HT-29 (cell line): ENCODE measurements at places on chromosomes 1 and 21. TPM values are rescaled to one million over a fixed set of nuclear protein-coding genes. Genes with fewer than 3 reads are reported as not detected.

DNA sequence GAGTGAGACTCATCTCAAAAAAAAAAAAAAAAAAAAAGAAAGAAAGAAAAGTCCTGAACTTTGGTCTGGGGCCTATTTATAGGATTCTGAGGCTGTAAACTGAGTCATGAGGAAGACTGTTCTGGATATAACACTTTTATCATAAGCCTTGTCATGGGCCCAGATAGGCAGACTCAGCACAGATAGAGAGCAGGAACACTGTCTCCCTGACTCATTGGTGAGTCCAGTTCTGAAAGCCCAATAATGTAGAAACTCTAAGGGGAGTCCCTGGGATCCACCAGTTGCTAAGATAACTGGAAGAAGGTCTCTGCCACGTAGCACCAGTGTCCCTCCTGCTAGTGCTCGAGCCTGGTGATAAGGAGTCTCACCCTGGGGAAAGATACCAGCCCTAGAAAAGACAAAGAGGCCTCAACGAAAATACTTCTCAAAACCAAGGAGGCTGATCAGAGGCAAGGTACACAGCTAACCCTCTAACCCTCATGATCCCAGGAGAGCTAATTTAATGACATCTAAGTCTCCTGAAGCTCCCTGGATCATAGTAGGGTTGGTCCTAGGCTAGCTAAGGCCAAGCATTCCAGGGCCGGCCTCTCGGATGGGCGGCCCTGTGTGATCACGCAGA lies 43.5 kb downstream of the LPAR3 start:
- DNase-seq = no peak

- DNase-seq = no peak
Observed at GRCh38 chr1:151858886-151859665, 5.6 kb upstream of the THEM5 start.

GRCh38 chr1:156816561-156817328 lies at the start of gene SH2D2A:
SH2D2A (minus strand) TSS chr1:156816848; CDS start chr1:156816708, 140 bp downstream.
- DNase-seq = no peak

Gene KMO
- not detected in 2 replicates for total RNA-seq

GRCh38 chr21:14382486-14382834 lies 486 bp downstream of the HSPA13 start:
- DNase-seq = no peak

Gene EPS8L3
- total RNA-seq = 107 and 120 TPM in 2 replicates

DNA sequence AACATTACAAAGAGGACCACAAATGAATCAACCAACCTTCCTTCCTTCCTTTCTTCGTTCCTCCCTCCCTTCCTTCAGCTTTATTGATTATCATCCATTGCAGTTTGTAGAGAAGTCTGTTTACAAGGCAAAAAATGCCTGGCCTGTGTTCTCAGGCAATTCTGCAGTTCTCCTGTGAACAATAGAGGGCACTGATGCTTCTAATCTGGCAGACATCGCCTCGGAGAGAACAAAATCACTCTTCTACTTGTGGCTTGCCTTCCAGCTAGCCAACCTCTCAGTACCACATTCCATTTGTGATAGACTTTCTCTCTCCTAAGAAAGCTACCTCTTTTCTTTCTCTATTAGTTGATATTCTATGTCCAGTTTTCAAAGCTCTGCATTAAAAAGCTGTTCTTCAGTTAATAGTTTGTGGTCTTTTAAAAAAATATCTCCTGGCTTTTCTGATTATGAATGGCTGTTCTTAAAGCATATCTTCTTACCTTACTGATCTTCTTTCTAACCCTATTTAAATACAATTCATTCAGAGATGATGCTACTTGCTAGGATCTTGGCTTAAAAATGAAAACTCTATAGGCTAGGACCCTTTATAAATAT lies 26.9 kb upstream of the ESRRG start:
- DNase-seq = peak; percentile 50

DNA sequence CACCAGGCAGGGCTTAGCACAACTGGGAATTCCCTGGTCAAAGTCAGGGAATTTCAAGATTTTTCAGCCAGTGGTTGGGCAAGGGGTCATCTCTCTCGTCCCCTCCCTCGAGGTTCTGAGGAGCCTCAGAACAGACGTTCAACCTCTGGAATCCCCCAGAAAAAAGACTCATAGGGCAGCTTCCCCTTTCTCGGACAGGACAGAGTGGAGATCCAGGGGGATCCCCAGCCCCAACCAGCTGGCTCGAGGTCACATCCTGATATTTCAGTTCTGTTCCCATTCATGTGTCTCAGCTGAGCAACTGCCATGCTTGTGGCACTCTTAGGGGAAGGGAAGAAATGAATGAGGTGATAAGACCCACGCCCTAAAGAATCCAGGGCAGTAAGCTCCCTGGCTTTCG lies 4.9 kb upstream of the LAD1 start:
- DNase-seq = no peak

- DNase-seq = no peak
Observed at GRCh38 chr1:160664573-160665051, 17.8 kb upstream of the SLAMF1 start.

Gene LCE1B
- not detected in 2 replicates for total RNA-seq

GRCh38 chr1:234281826-234282489 lies 91.3 kb upstream of the COA6 start:
- DNase-seq = no peak

Gene LCA5L
- 0.81 TPM in 1 of 2 replicates, not detected in the other for total RNA-seq

- no peak for DNase-seq
Observed at GRCh38 chr1:154463512-154463990, 38.5 kb upstream of the TDRD10 start.

Gene C1orf116
- 45.7 and 47.1 TPM in 2 replicates for total RNA-seq

DNA sequence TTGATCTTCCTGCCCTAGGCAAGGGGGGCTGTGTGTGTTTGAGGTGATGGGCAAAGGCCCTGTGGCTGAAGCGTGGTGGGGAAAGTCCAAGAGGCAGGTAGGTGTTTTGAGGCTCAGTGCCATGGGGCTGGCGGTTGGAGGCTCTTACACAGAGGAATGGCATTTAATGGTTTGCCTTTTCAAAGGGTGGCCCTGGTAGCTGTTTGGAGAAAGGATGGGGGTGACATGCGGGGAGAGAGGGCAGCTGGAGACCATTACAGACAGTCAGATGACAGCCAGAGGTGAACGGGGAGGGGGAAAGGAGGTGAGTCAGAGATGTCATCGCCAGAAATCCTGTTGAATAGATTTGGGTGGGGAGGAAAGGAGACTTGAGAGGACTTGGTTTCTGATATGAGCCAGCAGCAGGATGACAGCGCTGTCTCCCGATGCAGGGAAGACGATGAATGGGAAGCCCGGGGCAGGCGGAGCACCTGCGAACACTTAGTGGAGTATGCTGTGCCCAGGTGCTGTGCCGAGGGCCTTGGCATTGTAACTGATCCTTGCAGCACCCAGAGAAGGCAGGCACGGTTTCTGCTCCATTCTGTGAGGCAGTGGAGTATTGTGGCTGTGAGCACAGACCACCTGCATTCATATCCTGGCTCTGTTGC lies 56.3 kb downstream of the MAN1C1 start:
- DNase-seq = no peak

DNA sequence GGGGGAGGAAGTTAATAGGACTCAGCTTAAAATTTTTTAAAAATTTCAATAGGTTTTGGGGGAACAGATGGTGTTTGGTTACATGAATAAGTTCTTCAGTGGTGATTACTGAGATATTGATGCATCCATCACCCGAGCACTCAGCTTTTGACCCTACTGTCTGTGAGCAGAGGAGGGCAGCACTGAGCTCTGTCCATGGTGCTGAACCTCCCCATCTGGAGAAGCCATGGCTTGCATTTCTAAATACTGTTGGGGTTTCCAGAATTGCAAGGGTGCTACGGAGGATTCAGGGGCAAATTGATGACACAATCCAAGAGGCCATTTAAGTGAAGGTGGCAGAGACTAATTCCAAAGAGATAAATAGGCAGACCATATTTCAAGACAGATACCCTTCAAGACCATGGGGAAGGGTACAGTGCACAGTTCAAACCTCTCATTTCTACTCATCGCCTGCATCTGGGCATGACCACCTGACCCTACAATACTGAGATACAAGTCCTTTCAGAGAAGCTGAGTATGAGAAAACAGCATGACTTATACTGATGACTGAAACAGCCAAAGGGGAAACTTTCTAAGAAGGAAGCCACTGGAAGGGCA lies 17.2 kb downstream of the SYT2 start:
- DNase-seq = peak; percentile 73

DNA sequence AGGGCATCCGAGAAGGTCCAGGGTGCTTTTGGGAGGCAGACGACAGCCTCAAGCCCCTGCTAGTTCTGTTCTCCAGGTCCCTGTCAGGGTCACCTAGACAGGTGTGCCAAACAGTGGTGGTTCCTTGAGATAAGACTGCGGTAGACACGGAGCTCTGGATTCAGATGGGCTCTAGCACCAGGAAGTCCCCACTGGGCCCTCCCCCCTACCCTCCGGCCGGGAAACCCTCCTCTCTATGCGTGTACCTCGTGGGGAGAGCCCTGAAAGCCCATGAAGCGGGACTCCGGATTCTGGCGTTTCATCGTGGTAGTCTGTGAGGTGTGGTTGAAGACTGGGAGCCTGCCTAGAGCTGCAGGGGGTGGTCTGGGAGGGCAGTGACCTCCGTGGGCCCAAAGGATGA lies 2.1 kb upstream of the KCNA2 start:
- no peak for DNase-seq

- no peak for DNase-seq
Observed at GRCh38 chr1:240417317-240417716, 194.6 kb downstream of the GREM2 start.

GRCh38 chr1:201409440-201409839 lies 10.3 kb upstream of the LAD1 start:
- no peak for DNase-seq

Gene UTS2
- total RNA-seq = not detected in 2 replicates

Gene TAS1R1
- total RNA-seq = not detected in 2 replicates

Gene PIK3C2B
- 55.3 and 55.4 TPM in 2 replicates for total RNA-seq

DNA sequence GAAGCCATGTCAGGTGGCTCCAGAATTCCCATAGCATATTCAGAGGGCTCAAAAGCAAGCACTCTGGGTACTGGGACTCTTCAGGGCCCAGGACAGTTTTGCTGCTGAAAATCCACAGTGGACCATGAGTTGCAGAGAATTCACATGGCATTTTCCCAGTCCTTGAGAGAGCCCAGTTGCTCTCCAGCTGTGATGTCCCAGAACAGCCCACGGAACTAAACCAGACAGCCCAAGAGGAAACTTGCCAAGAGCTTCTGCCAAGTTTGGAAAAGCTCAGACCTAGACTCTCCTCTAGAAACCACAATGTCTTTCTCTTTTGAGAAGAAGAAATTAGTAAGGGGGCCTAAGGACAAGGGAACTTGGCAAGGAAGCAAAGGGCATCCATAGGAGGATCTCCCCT lies 69.4 kb downstream of the RGS2 start:
- DNase-seq = no peak

DNA sequence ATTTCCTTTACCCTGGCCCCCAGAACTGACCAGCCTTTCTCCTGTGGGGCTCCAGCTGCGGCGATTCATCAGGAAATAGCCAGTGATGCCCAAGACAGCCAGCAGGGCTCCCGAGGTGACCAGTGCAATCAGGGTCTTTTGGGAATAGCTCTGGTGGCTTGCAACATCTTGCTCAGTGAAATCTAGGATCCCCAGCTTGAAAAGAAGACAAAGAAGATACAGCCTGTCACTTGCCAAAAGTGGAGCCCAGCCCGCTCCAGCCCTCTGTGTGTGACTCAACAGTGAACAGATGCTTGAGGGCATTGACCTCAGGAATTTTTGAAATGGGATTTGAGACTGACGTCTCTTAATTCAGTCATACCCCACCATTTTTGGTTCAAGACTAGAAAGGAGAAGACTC lies 22.3 kb downstream of the CD34 start:
- no peak for DNase-seq

Gene PGLYRP4
- total RNA-seq = not detected in 2 replicates

DNA sequence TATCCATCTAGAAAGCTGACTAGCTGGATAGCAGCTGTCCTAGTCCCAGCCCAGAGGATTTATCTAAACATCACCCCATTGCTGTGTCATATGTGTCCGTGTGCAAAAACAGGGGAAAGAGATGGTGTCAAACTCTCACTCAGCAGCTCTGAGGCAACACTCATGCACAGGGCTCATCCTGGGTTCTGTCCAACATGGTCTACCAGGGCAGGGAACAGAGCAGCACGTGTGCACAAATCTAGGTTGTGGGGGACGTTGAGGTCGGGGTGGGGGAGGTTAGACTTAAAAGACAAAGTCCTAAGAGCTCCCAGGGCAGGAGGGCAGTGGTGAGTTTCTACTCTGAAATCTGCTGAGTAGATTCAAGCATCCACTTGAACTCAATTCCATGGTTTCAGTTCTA lies 16.2 kb downstream of the PI4KB start:
- no peak for DNase-seq

DNA sequence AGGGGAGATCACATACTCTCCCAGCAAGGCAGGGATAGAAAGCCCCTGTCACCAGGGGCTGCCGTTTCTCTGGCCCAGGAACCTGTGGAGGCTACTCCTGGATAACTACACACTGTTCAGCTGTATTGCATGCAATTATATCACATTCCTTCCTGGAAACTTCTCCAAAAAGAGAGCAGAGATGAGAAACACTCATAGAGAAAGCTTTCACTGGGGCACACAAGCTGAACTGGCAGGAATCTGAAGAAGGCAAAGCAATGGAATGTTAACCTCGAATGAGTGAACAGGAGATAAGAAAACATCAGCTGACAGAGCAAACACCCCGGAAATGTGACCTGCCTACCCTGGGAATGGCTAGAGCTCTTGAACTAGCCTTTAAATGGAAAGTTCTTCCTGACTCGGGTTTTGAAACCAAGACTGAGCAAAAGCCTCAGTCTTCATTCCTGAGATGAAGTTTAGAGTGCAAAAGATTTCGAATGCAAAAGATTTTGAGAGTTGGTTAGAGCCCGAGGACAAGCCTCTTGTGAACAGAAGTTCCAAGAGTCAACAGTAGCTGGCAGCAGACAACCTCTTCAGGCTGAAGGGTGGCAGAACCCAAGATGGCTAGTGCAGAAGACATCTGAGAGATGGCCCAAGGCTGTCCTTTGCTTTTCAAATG lies 32.3 kb downstream of the CCN1 start:
- DNase-seq = peak; percentile 71

DNA sequence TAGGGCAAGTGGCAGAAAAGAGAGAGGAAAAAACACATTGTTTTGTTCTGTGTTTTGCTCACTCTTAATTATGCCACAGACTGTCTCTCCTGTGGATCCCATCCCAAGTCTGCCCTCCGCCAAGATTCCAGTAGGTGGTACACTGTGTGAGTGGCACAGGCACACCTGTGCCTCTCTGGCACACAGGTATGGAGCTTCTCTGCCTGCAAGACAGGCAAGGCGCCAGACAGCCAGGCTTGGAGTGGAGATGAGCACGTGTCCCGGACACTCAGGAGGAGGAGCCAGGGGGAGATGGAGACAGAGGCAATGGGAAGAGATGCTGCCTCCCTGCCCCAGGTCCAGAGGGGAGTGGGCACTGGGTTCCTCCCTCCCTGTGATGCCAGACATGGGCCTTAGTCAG lies 6.5 kb upstream of the GRIK3 start:
- DNase-seq = no peak

DNA sequence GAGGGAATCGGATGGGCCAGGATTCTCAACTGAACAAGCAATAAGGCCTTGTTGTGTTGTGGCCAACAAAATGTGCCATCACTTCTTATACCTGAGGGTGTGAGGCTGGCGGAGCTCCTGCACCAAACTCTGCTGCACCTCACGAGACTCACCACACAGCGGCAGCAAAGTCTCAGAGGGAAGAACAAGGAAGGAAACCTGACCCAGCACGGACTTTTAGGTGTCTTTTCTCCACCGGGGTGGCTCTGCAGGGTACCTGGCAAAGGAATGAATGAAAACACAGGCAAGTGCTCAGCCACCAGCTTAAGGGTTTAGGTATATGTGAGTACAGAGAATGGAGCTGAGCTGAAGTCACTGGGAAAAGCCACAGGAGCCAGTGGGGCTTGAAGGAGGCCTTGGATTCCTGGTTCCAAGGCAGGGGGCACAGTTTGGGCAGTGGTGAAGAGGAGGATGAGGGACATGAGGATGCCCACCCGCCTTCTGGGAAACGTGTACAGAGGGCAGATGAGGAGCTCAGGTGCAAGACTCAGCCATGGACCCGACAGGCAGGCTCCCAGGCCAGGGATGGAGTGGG lies 31.1 kb upstream of the HSD3B1 start:
- peak; percentile 84 for DNase-seq
